ENCODE measurements at places on chromosomes 7 and 10. TPM values are rescaled to one million over a fixed set of nuclear protein-coding genes. Genes with fewer than 3 reads are reported as not detected.
A peak's percentile ranks its signal among the peaks of the same experiment; 100 is the strongest.

Gene C7orf57
- total RNA-seq: not detected

DNA sequence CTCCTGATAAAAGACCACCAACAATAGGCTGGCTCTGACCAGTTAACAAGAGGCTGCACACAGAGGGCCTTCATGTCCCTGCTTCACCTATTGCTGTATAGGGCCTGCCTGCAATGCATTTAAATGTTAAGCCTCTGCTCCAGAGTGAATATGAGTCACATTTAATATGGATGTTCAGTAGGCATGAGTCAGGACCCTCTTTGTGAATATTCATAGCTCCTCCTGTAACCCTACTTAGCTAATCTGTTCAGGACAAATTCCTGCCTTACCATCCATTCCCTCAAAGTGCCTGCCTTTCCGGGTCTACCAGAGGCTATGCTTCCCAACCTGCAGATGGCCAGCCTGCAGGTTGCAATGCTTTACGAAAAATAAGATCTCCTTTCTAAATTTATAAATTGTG is 32.5 kb downstream of the ARHGAP22 start:
- H3K4me3 ChIP-seq: no peak overlapping the region
- no peaks in the 10 kb centered on the region for H3K36me3 ChIP-seq
- DNase-seq: no peak
- H3K27me3 ChIP-seq: no peaks in the 10 kb centered on the region

GRCh38 chr7:127769696-127770400 is 117.9 kb downstream of the SND1 start:
- no peaks in the 10 kb centered on the region for H3K27me3 ChIP-seq
- H3K4me1 ChIP-seq: peaks cover 21% of the 10 kb centered on the region
- DNase-seq: no peak
- H3K27ac ChIP-seq: no peak overlapping the region
- H3K4me3 ChIP-seq: no peak overlapping the region

- H3K27ac ChIP-seq: no peak overlapping the region
- no peaks in the 10 kb centered on the region for H3K27me3 ChIP-seq
- no peaks in the 10 kb centered on the region for H3K36me3 ChIP-seq
- no peak for DNase-seq
- H3K4me3 ChIP-seq: no peak overlapping the region
- H3K4me1 ChIP-seq: no peaks in the 10 kb centered on the region
These were observed 140.2 kb downstream of the PTN start for GRCh38 chr7:137203351-137203750.

- H3K27ac ChIP-seq: no peak overlapping the region
- H3K4me3 ChIP-seq: no peak overlapping the region
- DNase-seq: no peak
- no peaks in the 10 kb centered on the region for H3K4me1 ChIP-seq
- H3K27me3 ChIP-seq: no peaks in the 10 kb centered on the region
- H3K36me3 ChIP-seq: no peaks in the 10 kb centered on the region
These were observed 73.6 kb downstream of the RELN start for GRCh38 chr7:103915680-103916357.

GRCh38 chr7:127571741-127572505 is 13.5 kb downstream of the GCC1 start:
- DNase-seq: no peak
- no peaks in the 10 kb centered on the region for H3K27me3 ChIP-seq
- H3K4me1 ChIP-seq: no peaks in the 10 kb centered on the region
- H3K36me3 ChIP-seq: no peaks in the 10 kb centered on the region
- H3K27ac ChIP-seq: no peak overlapping the region
- no peak overlapping the region for H3K4me3 ChIP-seq

DNA sequence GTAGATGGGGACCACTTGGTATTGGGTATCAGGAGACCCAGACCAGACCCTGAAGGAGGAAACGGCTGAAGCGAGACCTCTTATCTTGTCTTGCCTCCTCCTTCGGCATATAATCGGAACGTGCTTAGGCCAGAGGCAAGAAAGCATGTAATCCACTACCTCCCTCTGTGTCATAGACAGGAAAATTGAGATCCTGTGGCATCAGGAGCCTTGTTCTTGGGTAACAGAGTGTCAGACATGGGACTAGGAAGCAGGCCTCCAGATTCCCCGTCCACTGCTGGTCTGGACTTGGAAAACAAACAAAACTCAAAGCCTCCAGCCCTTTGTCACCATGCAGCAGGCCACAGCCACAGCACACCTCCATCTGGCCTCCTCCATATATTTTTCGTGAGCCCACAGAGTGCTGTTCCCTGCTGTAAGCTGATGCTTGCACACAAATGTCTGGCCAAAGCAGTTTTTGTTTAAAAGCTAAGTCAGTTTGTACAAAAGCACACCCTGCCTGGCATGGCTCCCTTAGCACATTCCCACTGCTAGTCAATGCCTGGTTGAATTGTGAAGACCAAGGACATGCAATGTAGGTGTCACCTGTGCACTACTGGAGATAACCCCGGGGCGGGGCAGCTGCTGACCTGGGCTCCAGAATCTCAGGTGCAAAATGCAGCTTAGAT is 510.9 kb downstream of the RPS24 start:
- peak overlapping the region; percentile 68 for H3K27ac ChIP-seq
- H3K4me3 ChIP-seq: no peak overlapping the region
- no peak for DNase-seq
- H3K27me3 ChIP-seq: no peaks in the 10 kb centered on the region
- no peaks in the 10 kb centered on the region for H3K36me3 ChIP-seq

Gene PDLIM1
- total RNA-seq: 181 TPM

Gene GIGYF1
- 20.6 TPM for total RNA-seq

DNA sequence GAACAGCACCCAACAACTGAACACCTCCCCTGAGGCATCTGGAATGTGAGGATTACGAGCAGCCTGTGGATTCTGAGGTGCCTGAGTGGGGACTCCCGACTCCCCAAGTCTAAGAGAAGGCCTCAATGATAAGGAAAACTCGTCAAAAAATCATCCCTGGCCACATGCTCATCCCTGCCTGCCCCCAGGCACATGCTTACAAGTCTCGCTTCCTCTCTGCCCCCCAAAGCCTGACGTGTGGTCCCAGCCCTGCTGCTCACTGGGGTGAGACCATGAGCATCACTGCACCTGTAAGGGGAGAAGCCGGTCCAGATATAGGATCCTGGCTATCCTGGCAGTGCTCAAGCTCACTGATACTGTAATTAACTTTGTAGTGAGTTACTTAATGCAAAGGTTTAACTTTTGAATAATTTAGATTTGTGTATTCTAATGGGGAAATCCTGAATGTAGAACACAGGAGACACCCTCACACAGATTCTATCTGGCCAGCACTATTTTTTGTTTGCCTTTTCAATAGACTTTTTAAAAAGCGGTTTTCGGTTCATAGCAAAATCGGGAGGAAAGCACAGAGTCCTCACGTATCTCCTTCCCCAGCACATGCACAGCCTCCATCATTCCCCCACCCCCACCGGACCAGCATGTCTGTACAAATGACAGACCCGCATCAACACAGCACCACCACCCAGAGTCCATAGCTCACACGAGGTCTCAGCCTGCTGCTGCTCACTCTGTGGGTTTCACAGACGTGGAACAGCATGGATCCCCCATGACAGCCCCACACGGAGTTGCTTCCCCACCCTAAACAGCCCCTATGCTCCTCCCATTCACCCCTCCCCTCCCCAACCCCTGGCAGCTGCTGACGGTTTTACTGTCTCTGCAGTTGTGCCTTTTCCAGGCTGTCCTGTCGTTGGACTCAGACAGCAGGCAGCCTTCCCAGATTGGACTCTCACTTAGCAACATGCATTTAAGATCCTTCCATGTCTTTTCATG is 167.9 kb downstream of the DIP2C start:
- no peaks in the 10 kb centered on the region for H3K27me3 ChIP-seq
- no peak overlapping the region for H3K4me3 ChIP-seq
- no peak for DNase-seq
- H3K27ac ChIP-seq: peak overlapping the region; percentile 36
- H3K36me3 ChIP-seq: no peaks in the 10 kb centered on the region

GRCh38 chr10:120979435-120980278 is 128.5 kb downstream of the WDR11 start:
- no peaks in the 10 kb centered on the region for H3K27me3 ChIP-seq
- H3K4me1 ChIP-seq: peaks cover 17% of the 10 kb centered on the region
- H3K4me3 ChIP-seq: peak overlapping the region; percentile 45
- H3K27ac ChIP-seq: peak overlapping the region; percentile 42
- no peaks in the 10 kb centered on the region for H3K36me3 ChIP-seq

Gene EPDR1
- total RNA-seq: 37.6 TPM

Gene PLCE1
- 13.0 TPM for total RNA-seq

DNA sequence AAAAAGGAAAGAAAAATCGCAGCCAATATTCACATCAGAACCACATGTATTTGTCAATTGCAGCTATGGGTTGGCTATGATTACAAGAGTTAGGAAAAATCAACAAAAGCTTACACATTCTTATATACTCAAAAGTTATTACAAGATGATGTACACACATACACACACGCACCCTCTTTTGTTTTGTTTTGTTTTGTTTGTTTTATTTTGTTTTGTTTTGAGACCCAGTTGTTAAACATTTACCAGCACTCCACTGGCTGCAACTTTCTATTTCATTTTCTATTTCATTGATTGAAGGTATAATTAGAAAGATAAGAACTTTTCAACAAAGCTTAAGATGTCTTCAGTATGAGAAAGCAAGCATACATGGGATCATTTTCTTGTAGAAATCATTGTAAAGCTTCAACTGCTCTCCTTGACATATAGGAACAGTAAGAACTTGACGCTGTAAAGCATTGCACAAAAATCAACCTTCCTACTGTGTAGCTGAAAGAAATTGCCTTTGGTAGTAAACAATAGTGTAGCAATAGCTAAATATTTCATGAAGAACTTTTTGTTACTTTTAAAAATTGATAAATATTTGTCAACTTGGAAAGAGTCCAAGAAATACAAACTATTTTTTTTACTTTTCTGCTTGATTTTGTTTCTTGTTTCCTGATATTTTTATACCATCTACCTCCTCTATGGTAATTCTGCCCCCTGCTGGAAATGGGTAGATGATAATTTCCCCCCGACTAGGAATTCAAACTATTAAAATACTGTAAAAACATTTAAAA is 205.9 kb downstream of the MBL2 start:
- no peak for DNase-seq
- no peak overlapping the region for H3K4me3 ChIP-seq
- no peaks in the 10 kb centered on the region for H3K27me3 ChIP-seq
- no peaks in the 10 kb centered on the region for H3K36me3 ChIP-seq

DNA sequence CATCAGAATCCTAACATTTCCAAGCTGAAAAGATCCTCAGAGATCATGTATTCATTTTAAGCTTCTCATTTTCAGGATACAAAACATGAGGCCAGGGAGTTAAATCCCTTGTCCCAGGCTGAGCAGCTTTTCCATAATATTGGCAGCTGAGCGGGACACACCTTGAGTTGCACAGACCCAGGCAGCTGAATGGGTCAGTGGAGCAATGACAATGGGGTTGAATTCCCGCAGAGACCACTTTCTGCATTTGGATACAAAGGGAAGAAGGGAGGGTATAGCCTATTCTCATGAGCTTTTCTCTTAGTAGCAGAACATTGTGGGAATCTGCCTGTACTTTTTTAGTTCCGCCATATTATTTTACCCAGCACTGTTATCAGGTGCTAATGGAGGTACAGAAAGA is 49.5 kb downstream of the PRR15 start:
- H3K27me3 ChIP-seq: no peaks in the 10 kb centered on the region
- peaks cover 17% of the 10 kb centered on the region for H3K4me1 ChIP-seq
- H3K36me3 ChIP-seq: no peaks in the 10 kb centered on the region
- H3K27ac ChIP-seq: no peak overlapping the region

DNA sequence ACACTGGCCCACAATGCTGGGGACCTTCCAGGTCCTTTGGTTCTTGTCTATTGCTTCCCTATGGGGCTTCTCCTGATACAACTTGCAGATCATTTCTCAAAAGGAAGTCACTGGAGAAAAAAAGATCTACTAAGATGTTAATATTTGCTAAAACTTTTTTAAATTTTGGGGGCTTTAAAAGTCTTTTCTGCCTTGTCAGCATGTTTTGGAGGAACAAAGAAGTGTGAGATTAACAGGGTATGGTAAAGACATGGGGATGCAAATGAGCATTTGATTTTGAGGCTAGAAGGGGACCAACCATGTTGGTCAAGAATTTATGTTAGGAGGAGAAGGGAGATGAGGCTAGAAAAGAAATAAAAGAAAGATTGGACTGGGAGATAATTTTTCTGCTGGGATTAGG is 515.4 kb downstream of the HTR7 start:
- no peak overlapping the region for H3K4me3 ChIP-seq
- no peaks in the 10 kb centered on the region for H3K4me1 ChIP-seq
- DNase-seq: no peak
- no peaks in the 10 kb centered on the region for H3K27me3 ChIP-seq
